ENCODE measurements at places on chromosomes 1 and 21.

DNA sequence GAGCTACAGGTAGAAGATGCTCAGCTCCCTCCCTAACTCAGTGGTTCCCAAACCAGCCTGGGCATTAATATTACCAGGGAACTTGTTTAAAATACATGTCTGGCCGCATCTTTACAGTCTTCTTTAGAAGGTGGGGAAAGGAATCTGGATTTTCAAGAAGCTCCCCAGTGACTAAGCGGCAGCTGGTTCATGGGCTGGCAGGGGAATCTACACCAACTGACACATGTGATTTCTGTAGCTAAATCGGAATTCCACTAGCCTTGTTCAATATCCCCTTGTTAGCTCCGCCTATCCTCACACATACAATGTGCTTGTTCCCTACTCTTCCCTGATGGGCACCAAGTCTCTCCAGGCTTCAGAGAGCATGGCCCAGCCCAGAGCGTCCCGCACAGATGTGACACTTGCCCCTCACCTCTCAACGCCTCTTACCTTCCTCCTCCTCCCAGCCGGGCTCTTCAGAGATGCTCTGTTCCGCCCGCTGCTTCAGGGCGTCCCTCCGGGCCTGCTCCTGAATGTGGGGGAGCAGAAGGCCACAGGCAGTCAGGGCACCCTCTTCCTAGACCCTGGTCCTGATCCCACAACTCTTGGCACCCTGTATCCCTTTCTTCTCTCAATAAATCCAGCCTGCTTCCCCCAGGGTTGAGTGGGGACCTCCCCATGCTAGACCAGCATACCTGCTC is 15.3 kb downstream of the TSSK3 start:
- no peak for DNase-seq

- DNase-seq = no peak
Observed at GRCh38 chr1:47562799-47563198, 125.0 kb downstream of the FOXD2 start.

DNA sequence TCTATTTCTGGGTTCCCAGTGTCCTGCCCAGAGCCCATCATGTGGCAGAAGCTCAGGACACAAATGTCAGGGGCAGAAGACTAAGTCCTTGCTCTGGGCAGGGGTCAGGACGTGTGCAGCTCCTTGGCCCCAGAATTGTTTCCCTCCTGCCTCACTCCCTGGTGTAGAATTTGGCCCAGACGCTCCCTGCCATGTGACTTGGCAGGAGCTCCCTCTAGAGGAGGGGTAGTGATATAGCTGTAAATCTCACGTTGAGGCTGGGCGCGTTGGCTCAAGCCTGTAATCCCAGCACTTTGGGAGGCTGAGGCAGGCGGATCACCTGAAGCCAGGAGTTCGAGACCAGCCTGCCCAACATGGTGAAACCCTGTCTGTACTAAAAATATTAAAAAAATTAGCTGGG is 91.2 kb downstream of the UBIAD1 start:
- no peak for DNase-seq

GRCh38 chr1:4393191-4393590 is 261.2 kb upstream of the AJAP1 start:
- no peak for DNase-seq

Measured in fibroblast of skin of right quadriceps (primary cell).